ENCODE measurements at places on chromosomes 4 and X. TPM values are rescaled to one million over a fixed set of nuclear protein-coding genes. Genes with fewer than 3 reads are reported as not detected.

The PRDM5 gene
- total RNA-seq, result 25.0 TPM

The DKK2 gene
- total RNA-seq, result 0.25 TPM

The GRIA3 gene
- 15.0 TPM for total RNA-seq

The SH3D19 gene
- total RNA-seq, result 18.4 TPM

The GAGE12H gene
- total RNA-seq, result not detected

The SPRY1 gene
- 1.9 TPM for total RNA-seq

The NAA10 gene
- 76.7 TPM for total RNA-seq

The TLR8 gene
- not detected for total RNA-seq

The TMPRSS11A gene
- not detected for total RNA-seq

The NLGN4X gene
- not detected for total RNA-seq

The ARHGAP6 gene
- 5.2 TPM for total RNA-seq

The CSN1S1 gene
- not detected for total RNA-seq

The CYSLTR1 gene
- 0.11 TPM for total RNA-seq

All from uterine smooth muscle cell (primary cell).